A549 treated with GW870086 at 1 μM for 4 hours (cell line): ENCODE measurements at places on chromosomes 11 and 22. TPM values are rescaled to one million over a fixed set of nuclear protein-coding genes. Genes with fewer than 3 reads are reported as not detected.

The TBX1 gene
- 2.2 to 4.7 TPM (median 4.2 TPM) in 5 replicates for total RNA-seq

The BCO2 gene
- 0.53 to 1.0 TPM (median 0.77 TPM) in 5 replicates for total RNA-seq

The TRIM22 gene
- 0.58 to 2.2 TPM (median 0.89 TPM) in 5 replicates for total RNA-seq

The OR5P2 gene
- total RNA-seq = not detected in 5 replicates

The OR4D10 gene
- total RNA-seq = not detected in 5 replicates
